ENCODE measurements at places on chromosomes 16 and 17. TPM values are rescaled to one million over a fixed set of nuclear protein-coding genes. Genes with fewer than 3 reads are reported as not detected.

Gene TBC1D28
- not detected for total RNA-seq

Gene USP6
- total RNA-seq, result not detected

Gene CNGB1
- total RNA-seq, result not detected

Gene PRAC2
- not detected for total RNA-seq

Gene SOST
- 0.09 TPM for total RNA-seq

Gene MRC2
- 245 TPM for total RNA-seq

Gene GJD3
- 5.9 TPM for total RNA-seq

GRCh38 chr17:8473451-8474192 lies 37.9 kb downstream of the NDEL1 start:
- no peak for DNase-seq

- DNase-seq, result no peak
Observed at GRCh38 chr17:74455025-74455545, 11.3 kb upstream of the CD300A start.

DNA sequence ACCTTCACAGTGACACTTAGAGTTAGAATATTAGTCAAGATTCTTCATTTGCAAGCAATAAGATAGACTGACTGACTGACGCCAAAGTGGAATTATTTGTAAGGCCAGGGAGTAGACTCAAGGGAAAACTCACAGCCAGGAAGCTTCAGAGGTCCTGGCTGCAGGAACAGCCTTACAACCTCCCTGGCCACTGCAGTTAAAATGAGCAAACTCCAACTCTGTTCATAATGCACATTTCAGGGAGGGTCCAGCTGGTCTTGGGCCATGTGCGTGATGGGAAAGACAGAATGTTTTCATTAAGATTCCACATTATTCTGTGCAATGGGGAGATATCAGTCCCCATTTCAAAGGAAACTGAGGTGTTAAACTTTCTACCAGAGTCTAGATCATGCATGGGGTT lies 9.9 kb downstream of the CAPNS2 start:
- peak; percentile 43 for DNase-seq

DNA sequence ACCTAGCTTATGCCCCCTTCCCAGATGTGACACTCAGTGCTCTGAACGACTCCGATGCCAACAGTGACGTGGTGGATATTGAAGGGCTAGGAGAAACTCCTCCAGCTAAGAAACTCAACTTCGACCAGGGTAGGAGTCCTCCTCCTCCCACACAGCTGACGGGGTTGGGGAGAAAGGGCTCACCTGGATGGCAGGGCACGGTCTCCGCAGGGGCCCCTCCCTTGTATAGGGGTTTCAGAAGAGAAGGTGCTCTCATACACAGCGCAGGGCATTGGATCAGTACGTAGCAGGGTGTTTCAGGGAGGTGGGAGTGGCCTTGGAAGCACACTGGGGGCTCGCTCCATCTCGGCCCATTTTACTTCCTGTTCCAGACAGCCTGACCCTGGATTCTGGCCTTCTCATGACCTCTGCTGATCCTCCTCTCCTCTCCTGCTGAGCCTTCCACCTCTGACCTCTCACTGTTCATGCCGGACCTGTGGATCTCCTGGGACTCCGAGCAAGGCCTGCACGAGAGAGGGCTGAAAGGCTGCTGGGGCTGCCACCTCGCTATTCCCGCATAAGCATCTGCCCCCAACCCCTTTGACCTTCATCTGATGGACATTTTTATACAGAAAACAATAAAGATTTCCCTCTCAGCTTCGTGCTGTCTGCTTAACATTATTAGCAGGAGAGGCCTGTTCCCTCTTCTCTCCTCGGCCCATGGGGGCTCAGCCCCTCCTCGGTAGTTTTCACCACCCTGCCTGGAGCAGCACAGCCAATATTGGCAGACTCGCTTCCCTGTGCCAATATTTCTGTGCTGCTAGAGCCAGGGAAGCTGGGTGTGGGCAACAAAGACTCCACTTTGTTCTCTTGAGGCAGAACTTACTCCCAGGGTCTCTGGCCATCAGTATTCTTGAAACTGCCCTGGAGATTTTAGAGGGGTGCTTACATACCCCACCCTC lies 4.7 kb downstream of the RNASEK start:
- DNase-seq, result no peak

GRCh38 chr17:37737971-37738370 lies 6.9 kb downstream of the HNF1B start:
- peak; percentile 78 for DNase-seq

DNA sequence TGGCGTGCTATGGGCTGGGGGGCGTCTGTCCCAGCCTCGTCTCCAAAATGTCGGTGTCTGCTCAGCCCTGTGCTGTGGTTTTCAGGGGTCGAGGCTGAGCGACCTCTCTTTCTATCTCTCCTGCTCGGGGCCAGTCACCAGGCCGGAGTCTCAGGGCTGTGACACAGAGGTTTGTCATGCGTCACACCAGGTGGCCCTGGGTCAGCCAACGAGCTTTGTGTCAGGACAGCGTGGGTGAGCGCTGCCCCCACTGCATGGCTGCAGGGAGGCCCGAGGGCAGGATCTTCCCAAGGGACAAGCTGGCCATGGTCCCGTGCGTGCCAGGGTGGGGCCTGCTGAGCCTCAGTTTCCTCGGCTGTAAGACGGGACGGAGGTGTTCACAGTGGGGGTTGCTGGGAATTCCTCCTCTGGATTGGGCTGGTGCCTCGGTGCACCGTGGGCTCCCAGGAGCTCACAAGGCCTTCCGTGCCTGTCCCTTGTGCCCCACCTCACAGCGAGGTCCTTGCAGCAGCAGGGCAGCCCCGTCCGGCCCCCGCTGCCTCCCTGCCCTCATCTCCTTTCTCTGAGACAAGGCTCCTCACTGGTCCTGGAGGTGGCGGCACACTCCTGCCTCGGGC lies 50.5 kb downstream of the CBFA2T3 start:
- DNase-seq, result no peak

GRCh38 chr16:65068151-65068740 lies 53.6 kb downstream of the CDH11 start:
- DNase-seq, result peak; percentile 74

- peak; percentile 41 for DNase-seq
Observed at GRCh38 chr16:73095885-73096421, 48.0 kb upstream of the ZFHX3 start.

- DNase-seq, result no peak
Observed at GRCh38 chr16:89815639-89816348, 653 bp downstream of the FANCA start.

- no peak for DNase-seq
Observed at GRCh38 chr16:24124291-24124690, 131.8 kb upstream of the CACNG3 start.

GRCh38 chr17:2709183-2709661 lies 2.3 kb downstream of the CLUH start:
- peak; percentile 32 for DNase-seq

- no peak for DNase-seq
Observed at GRCh38 chr16:17278988-17279387, 191.8 kb downstream of the XYLT1 start.

DNA sequence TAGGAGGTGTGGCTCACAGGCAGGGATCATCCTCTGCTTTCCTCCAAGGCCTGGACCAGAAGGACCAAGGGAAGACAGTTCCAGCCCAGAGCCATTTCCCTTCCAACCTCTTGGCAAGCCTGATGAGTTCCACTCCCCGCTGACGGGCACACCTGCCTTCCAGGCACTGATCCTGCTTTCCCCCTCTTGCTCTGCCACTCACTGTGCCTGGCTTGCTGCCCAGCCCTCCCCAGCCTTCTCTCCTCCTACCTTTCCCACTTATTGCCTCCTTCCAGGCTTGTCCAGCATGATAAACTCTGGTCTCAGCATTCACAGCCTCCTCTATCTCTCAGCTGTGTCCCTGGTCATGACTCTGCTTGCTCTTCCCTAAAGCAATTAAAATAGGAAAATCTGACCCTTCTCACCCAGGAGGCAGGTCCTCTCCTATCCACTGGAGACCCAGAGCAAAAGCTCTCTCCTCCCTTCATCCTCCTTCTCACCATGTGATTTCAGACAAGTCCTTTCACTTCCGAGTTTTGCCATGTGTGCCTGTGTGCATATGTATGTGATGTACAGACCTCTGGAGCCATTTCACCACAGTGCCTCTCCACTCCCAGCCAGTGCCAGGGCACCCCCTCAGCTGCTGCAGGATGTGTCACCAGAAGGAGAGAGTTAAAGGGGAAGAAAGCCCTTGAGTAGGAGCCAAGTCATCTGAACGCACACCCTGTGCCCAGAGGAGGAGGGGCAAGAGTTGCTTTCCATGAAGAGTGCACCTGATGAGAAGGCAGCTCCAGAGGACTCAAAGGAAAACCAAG lies 13.4 kb upstream of the TMEM170A start:
- no peak for DNase-seq

DNA sequence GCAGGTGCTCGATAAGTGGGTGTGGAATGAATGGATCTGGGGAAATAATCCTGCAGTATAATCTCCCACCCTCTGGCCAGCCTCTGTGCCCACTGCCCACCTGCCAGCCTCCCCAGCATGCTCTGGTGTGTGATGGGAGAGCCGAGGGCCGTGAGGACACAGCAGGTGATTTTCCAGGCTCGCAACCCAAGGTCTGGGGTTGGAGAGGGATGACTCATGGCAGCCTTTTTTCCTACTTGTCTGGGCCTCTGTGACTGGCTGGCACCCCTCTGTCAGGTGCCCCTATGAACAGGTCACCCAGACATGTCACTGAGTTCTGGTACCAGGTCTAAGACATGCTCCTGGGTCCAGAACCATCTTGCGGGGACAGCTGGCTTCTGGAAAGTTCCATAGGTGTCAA lies 385.7 kb upstream of the TNRC6C start:
- DNase-seq, result no peak

GRCh38 chr16:66064801-66065530 lies 301.5 kb upstream of the CDH5 start:
- no peak for DNase-seq

GRCh38 chr17:77061669-77062068 lies 79.1 kb upstream of the SEC14L1 start:
- DNase-seq, result no peak

DNA sequence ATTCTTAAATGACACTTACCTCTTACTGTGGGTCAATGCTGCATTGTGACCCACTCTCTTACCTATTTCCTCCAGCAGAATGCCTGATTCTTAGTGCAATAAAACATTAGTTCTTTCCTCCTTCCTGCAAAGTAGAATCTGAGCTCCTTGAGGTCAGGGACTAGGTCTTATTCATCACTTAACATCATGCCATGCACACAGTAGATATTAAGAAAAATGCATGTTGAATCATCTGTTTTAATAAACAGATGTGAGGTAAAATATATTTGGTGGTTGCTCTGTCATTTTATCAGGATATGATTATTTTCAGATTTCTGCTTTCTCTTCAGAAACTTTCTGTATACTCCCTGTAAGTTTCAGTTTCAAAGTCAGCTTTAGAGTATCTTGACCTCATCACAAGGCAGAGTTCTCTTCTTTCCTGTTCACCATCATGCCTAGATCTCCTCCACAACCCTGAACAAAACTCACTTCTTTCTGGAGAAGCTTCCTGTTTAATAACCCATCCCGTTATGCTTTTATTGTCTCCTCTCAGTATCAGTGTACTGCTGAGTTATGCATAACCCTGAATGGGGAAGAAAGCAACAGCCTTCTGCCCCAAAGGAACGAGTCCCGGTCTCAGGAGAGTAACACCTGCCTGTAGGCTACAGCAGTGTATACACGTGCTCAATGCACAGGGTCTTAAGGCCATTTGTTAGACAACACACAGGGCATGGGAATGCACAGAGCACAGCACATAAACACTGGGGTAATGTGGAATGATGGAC lies 30.3 kb upstream of the SUPT4H1 start:
- DNase-seq, result no peak

- peak; percentile 34 for DNase-seq
Observed at GRCh38 chr17:7307686-7308624, 527 bp downstream of the EIF5A start.

DNA sequence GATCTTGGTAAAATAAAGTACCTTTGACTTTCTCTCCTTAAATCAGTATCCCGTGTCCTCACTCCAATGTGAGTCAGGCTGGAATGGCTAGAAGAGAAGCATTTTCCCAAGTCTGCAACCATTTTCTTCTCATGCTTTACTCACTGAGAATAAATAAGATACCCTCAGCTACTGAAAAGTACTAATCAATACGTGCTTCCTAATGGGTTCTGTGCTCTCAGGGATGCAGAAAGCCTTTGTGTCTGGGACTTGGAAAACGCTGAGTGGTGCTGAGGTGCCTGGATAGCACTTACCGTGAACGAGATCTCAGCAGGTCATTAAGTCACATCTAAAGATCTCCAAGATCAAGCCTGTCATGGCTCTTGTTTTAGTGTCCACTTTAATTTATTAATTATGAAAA lies 672.3 kb upstream of the C16orf82 start:
- no peak for DNase-seq

DNA sequence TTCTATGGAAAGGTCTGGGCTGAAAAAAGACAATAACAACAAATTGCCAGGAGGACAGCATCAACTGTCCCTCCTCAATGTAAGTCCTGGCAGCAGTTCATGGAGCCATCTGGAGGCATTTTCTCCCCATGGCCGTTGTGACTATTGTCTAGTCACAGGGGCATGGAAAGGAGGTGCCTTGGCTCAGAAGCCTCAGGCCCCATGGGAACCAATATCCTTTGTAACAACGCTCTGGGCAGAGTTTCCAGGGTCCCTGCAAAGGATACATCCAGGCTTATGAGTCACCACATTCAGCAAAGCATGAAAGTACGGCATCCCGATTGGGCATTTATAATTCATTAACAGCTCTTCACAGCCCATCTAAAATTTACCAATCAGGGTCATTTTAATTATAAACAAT lies 85.2 kb downstream of the GLG1 start:
- DNase-seq, result peak; percentile 33
